Activated naive CD8-positive, alpha-beta T cell treated with anti-CD3 and anti-CD28 coated beads, Interleukin-2, amount 10 ng/mL, durations not matched to agents 7 days and 5 days (primary cell): ENCODE measurements at places on chromosomes 6 and 20. TPM values are rescaled to one million over a fixed set of nuclear protein-coding genes. Genes with fewer than 3 reads are reported as not detected.

- no peak for DNase-seq
These were observed 57.4 kb downstream of the IYD start for GRCh38 chr6:150426198-150426597.

DNA sequence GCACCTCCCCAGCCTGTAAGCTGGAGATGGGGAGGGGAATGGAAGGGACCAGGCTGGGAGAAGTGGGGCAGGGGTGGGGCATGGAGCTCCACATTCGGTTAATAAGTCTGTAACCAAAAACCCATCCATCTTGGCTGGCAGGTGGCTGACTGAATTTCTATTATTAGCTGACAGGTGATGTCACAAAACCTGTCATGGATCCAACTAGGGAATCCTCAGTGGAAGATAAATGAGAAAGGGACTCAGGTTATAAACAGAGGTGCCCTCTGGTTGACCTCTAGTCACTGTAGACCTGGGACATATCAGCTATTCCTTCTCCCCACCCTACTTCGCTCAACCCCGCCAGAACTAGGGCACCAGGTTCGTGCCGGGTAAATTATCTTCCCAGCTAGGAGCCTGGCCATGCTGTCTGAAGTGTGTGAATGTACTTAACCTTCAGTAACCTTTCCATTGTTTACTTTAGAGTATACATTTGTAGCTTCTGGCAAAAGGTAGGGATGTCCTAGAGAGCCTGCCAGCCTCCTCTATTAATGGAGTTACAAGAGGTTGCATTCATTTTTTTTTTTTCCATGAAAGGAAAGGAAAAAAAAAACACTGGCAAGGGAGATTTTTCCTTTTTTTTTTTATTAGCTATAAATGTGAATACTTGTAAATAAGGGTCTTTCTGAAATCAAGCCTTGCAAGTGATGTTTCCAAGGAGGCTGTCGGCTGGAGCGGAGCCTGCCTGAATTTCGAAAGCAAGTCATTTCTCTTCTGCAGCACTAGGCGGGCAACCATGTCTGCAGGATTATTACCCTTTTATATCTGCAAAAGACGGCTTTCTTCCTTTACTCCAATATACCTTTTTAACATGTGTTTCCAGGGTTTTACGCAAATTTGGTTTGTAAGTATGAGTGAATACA is 135.9 kb downstream of the TMEM242 start:
- DNase-seq: no peak

DNA sequence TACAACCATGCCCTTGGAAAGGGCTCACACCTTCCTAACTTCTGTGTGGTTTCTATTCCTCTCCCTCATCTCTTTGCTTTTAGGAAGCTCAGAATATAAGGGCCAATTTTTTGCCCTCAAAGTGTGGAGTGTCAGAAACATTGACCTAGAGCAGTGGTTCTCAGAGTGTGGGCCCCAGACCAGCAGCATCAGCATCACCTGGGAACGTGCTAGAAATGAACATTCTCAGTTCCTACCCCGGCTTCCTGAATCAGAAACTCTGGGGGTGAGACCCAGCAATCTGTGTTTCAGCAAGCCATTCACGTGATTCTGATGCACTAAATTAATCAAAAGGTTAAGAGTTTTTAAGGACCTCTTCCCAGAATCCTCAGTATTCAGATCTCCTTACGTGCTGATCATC is 47.9 kb upstream of the IL17A start:
- DNase-seq: no peak

DNA sequence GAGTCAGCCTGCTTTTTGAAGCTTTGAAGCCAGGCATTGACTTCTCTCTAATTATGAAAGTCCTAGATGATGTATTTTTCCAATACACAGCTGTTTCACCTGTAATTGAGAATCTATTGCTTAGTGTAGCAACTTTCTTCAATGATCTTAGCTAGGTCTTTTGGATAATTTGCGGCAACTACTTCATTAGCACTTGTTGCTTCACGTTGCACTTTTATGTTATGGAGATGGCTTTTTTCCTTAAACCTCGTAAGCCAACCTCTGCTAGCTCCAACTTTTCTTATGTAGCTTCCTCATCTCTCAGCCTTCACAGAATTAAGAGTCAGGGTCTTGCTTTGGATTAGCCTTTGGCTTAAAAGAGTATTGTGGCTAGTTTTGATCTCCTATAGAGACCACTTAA is 44.8 kb downstream of the PHIP start:
- no peak for DNase-seq

DNA sequence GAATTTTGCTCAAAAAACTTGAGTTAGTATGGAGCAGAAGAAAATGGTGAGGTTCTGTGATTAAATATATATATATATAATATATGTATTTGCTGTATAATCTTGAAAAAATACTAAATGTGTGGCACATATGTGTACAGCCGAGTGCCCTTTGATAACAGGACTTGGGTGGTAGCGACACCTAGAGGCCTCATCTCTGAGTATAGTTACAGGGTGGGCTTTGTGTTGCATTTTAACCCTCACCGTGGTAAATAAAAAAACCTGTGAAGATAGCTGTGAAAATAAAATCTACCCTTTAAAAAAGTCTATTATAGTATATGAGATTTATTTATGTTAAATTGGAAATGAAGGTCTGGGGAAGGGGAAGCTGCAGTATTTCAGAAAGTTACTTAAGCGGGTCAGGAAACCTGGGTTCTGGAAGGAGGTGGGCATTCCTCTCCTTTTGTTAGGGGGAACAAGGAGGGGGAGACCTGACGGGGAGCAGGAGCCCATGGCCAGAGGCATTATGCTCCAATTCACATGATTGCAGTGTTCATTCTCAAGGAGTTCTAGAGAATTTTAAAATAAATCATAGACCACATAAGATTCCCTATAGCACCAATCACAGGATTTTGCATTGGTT is 82.7 kb downstream of the SH3BGRL2 start:
- DNase-seq: peak; percentile 30

The PI3 gene
- not detected for total RNA-seq

The ASIP gene
- not detected for total RNA-seq

The TULP1 gene
- total RNA-seq: not detected
